ENCODE measurements at places on chromosomes 7 and 10.

DNA sequence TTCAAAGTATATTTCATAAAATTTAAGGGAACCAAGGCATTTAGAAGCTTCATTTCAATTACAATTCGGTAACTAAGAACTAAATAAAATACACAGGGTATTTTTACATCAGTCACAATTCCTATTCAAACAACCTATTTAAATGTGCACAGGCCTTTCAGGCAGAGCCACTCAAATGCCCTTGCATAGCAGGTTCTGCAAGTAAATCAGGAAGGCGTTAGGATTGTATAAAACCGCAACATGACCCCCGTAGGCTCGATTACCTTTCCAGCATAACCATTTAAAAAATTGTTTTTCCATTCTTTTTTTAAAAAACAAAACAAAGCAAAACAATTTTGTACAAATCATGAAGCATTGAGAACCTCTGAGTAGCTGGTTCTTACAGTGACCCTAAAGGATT lies 289.9 kb upstream of the SP8 start:
- DNase-seq = no peak

GRCh38 chr7:94422136-94422535 lies 27.4 kb downstream of the COL1A2 start:
- DNase-seq = no peak

DNA sequence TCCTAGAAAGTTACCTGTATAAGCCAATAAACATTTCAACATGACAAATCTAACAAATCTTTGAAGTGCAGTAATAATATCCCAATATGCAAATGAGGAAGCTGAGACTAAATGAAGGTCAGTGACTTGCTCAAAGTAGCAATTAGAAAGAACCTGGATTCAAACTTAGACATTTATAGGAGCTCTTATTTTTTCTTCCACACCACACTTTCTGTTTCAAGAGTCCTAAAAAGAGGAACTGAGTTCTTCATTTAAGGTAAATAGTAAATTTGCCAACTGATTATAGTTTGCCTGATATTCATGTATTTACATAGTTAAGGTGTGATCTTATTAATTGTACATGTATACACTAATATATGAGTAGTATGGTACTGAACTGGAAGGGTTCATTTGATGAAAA lies 44.0 kb downstream of the KLHDC10 start:
- no peak for DNase-seq

GRCh38 chr7:111960984-111961383 lies 245.2 kb downstream of the DOCK4 start:
- no peak for DNase-seq

DNA sequence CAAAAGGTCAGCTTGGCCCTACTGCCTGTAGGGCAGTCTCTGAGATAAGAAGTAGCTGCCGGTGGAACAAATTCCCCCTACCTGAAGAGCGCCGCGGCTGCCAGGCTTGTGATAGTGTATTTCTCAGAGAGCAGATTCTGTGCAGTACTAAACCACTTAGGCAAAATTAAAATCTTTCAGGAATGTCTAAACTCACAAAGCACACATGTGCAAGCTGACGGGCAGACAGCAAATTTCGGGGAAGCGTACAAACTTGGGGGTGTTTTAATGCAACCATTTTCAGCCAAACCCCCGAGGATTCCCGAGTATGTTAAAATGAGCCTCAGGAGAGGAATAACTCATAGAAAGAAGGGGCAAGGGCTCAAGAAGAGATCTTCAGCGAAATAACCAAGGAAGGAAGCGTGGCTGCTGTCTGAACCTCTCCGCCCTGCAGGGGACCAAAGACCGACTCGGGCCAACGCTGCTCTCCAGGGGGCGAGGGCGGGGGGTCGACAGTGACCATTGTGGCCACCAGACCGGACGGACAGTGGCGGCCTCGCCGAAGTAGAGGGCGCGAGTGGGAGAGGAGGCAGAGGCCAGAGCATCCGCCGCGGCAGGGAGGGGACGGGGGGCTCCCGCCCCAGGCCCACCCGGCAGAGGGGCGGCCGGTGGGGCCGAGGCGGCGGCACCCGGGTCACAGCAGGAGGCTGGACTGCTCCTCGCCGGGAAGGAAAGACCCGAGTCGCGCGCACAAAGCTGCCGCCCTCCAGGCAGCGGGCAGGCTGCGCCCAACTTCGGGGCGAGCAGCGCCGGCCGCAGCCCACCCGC lies 819 bp downstream of the HYCC1 start:
- no peak for DNase-seq
